Umbilical cord (tissue), 2 donors: ENCODE measurements at places on chromosomes 4 and X. TPM values are rescaled to one million over a fixed set of nuclear protein-coding genes. Genes with fewer than 3 reads are reported as not detected.

The HAND2 gene
- total RNA-seq = 116 TPM

The SLC49A3 gene
- 3.6 TPM for total RNA-seq

The RBMXL3 gene
- 1.4 TPM for total RNA-seq

The MAOB gene
- 0.48 TPM for total RNA-seq

The SCML1 gene
- total RNA-seq = 13.5 TPM

GRCh38 chr4:130628531-130628930 lies 1532.6 kb downstream of the C4orf33 start:
- DNase-seq = no peak

DNA sequence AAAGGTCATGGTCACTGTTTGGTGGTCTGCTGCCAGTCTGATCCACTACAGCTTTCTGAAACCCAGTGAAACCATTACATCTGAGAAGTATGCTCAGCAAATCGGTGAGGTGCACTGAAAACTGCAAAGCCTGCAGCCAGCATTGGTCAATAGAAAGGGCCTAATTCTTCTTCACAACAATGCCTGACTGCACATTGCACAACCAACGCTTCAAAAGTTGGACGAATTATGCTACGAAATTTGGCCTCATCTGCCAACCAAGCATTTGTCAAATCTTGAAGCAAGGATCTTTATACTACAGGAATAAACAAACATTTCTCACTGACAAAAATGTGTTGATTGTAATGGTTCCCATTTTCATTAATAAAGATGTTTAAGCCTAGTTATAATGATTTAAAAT lies 90.4 kb downstream of the EIF4E start:
- no peak for DNase-seq

DNA sequence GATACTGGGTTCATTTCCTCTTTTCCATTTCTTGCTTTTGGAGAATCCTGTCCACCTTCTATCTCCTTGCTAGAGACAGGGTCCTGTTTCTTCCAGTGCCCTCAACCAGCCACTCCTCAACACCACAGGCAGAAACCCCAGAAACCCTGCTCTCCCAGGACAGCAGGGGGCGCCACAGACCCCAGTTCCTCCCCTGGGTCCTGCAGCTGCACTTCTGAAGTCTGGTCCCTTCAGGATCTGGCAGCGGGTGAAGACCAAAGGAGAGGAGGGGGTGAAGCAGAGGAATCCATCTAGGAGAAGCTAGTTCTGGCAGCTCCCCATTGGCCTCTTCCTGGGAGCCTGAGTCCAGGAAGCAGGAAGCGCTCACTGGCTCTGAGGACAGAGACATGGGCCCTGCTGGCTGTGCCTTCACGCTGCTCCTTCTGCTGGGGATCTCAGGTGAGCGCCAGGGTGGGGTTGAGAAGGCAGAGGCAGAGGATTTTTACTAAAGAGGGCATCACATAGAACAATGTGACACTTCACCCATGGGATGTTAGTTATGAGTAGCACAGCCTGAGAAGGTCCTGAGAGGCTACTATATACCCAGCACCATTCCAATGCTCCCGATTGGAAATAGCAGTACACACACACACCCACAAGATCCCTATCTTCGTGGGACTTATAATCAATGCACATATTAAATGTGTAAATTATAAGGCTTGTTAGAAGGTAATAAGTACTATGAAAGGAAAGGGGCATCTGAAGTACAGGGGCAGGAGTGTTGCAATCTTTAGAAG lies at the start of gene PRSS48:
PRSS48 (plus strand) TSS at position 375 of the 776 bp plus-strand sequence; CDS start at position 387, 12 bp downstream.
- DNase-seq = peak; percentile 25

DNA sequence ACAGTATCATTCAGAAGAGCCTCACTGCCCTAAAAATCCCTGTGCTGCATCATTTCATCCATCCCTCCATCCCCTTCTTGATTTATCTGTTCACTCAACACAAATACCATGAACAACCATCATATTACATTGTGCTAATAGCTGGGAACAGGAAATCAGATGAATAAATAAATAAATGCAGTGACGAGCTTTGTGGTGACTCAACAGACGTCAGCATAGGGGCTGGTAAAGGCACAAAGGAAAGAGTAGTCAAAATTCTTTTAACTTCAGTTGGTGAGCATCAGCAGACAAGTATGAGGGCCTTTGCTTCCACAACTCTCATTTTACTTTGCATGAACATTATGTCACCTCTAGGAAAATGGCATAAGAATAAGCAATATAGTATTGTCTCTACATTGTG lies 65.5 kb downstream of the EDNRA start:
- no peak for DNase-seq

DNA sequence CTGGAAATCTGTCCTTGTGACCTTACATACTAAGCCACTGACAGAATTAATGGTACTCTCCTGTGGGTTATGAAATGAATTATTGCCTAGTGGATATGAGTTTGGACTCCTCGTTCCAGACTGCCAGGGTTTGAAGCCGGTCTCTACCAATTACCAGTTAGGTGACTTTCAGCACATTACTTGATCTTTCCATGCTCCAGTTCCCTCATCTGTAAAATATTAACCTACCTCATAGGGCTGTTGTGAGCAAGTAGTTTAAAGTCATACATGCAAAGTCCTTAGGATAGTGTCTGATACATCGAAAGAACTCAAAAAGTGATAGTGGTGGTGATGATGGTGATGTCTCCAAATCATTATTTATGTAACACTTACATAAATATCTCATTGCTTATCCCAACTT lies 373.5 kb upstream of the ARX start:
- DNase-seq = no peak

- DNase-seq = peak; percentile 1
Measured at GRCh38 chrX:6227935-6228334, 732 bp downstream of the NLGN4X start.

DNA sequence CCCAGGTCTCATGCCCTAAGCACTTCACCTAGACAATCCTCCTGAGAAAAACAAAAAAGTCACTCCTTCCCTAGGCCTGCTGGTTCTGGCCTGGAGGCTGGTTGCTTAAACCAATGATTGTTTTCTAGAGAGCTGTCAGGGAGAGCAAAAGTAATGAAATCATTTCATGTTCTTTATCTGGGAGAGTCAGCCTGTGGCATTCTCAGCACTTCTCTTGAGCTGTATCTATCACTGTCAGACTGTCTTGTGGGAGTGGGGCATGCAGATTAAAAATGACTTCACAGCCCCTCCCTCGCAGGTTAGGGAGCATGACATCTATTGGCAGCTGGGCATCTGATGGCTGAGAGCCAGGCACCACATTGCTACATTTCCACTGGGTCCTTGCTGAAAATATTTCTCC lies 20.4 kb upstream of the TMEM154 start:
- DNase-seq = no peak

DNA sequence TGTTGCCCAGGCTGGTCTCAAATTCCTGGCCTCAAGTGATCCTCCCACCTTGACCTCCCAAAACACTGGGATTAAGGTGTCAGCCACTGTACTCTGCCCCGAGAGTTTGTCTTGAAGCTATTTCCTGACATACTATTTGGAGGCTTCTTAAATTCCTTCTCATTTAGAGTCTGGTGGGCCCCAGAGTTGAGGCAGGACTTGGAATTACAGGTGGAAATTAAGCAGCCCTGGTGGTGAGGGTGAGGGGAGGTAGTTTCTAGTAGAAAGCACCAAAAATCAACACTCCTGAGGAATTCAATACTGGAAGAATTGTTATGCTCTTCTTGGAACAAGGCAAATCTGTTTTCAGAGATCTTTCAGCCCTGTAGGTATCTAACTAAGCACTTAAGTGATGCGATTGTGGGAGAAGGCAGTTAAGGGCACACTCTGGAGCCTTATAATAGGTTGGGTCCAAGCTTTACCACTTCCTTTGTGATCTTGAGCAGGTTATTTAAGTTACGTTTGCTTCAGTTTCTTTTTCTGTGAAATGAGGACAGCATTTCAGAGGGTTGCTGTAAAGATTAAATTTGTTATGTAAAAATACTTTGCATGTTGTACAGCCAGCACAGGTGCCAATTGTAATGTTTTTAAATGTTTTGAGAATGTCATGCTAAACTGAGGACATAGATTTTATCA lies 200.7 kb downstream of the SOWAHB start:
- DNase-seq = no peak

- no peak for DNase-seq
Measured at GRCh38 chr4:168304744-168305459, 13.7 kb downstream of the DDX60 start.

DNA sequence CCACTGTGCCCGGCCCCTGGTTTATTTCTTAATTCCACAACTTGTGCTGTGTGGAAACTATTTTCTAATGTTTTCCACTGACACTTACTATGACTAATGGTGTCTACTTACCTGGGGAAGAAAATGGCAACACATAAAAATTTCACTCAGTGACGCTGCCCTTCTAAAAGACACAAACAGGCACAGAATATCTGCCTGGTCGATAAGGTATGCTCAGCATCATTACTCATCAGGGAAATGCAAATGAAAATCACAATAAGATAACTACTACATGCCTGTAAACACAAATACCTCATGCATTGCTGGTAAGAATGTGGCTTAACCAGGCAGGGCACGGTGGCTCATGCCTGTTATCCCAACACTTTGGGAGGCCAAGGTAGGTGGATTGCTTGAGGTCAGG lies 61.6 kb downstream of the UBE2K start:
- DNase-seq = no peak

- DNase-seq = no peak
Measured at GRCh38 chr4:166257891-166258290, 384.9 kb downstream of the TLL1 start.

- peak; percentile 11 for DNase-seq
Measured at GRCh38 chr4:152424977-152425376, 110.9 kb downstream of the FBXW7 start.

GRCh38 chr4:134328741-134329140 lies 127.2 kb upstream of the PABPC4L start:
- DNase-seq = no peak

- DNase-seq = no peak
Measured at GRCh38 chr4:183714626-183715025, 55.5 kb downstream of the TRAPPC11 start.

DNA sequence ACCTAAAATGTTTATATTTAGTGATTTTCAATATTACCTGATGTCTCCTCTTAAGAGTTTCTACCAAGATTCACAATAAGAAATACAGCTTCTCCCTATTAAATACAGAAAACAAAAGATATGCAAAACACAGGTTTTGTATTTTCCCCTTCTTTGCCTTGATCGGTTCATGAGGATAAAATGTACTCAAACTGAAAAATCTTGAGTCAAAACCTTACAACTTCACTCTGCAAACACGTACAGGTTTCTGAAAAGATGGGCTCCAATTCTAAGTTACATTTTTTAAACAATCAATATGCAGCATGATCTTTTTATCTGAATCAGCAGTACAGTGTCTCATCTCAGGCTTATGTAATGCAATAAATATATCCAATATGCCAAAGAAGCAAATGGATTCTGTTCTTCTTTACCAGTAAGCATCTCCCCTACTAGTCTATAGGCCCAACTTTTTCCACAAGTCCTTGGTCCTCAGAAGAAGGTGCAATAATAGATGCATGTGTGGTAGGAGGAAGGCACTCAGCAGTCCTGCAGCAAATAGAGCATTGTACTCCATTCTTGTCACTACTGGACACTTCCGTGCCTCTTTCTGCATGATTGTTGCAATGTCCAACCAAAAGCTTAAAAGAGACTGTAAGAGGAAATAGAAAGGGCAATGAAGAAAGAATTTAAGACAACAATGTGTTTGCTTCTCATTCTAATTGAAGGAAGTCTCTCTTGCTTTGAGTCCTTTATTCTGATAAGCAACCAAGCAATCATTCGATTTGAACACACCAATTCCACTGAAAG lies 3.2 kb downstream of the MAPK10 start:
- no peak for DNase-seq

GRCh38 chr4:11198516-11199305 lies 230.0 kb downstream of the HS3ST1 start:
- no peak for DNase-seq

DNA sequence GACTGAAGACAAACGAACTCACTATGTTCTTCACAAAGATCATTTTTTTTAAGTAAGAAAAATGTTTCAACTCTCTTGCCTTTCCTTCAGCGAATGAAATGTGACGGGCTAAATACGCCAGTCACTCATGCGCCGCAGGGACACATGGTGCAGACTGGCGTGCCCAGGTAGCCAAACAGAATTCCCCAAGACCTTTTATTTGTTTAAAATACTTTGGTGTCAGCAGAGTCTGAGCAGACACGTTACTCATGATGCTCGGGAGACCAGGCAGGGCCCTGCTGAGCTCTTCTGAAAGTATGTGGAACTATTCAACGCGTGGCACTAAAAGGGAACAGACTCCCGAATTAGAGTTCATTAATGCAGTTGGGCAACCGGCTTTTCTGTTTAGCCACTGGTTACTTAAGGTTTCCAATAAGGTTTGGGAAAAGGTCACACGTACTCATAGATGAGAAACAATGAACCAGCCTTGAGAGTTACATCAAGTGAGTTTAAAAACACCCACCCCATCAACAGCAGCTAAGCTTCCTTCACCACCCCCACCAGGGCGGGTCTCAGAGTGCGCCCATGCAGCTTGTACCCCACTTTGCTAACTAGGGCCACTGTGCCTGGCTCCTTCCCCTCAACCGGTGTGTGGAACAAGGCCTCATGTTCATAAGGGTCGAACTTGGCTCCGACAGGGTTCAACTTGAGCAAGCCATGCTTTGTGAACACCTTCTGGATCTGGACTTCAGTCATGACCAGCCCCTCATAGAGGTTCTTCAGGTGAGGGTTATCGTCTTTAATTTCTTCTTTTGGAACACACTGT lies 7.3 kb downstream of the GRPEL1 start:
- no peak for DNase-seq

- no peak for DNase-seq
Measured at GRCh38 chr4:99404595-99405287, 30.4 kb downstream of the ADH7 start.

GRCh38 chr4:9938933-9939332 lies 82.4 kb downstream of the SLC2A9 start:
- no peak for DNase-seq

DNA sequence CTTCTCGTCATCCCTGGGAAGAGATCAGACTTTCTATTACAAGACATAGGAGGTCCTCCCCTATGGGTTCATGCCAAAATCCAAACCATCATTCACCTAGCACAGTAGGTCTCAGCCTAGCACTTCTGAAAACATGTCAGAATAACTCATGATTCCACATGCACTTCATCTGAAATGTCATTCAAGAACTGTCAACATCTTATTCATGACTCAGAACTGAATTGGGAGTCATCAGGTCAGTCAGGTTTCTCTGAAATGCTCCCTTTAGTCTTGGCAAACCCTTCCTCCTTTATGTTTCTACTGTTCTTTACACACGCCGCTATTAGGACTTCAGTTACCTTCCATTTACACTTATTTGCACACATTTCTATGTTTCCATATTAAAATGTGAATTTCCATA lies 67.2 kb downstream of the ANTXR2 start:
- DNase-seq = no peak

GRCh38 chrX:129522184-129523078 lies 859 bp downstream of the SMARCA1 start:
- DNase-seq = peak; percentile 85

GRCh38 chrX:110051559-110051958 lies 48.6 kb downstream of the TMEM164 start:
- DNase-seq = no peak

DNA sequence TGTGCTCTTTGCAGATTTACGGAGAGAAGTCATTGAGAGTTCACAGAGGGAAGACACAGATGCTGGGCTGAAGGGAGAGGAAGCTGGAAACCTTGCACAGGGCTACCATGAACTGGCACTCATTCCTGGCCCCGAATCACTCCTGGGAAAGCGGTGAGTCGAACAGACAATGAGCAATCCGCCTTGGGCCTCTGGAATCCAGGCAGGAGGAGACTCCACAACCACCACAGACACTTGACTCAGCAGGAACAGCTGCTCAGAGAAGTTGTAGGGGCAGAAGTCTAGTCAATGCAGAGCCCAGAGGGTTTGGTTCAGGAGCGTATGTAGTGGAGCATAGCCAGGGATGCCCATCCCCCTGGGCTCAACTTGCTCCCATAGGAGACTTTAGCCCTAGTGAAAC lies 62.8 kb upstream of the GRIA3 start:
- no peak for DNase-seq
